GM04504 (cell line): ENCODE measurements at places on chromosomes 1 and 21.

- DNase-seq: no peak
Measured at GRCh38 chr1:10419351-10419750, 10.9 kb upstream of the CENPS start.

- no peak for DNase-seq
Measured at GRCh38 chr1:53195246-53196016, 1.2 kb upstream of the CPT2 start.

GRCh38 chr1:5108740-5109139 is 454.3 kb downstream of the AJAP1 start:
- no peak for DNase-seq

DNA sequence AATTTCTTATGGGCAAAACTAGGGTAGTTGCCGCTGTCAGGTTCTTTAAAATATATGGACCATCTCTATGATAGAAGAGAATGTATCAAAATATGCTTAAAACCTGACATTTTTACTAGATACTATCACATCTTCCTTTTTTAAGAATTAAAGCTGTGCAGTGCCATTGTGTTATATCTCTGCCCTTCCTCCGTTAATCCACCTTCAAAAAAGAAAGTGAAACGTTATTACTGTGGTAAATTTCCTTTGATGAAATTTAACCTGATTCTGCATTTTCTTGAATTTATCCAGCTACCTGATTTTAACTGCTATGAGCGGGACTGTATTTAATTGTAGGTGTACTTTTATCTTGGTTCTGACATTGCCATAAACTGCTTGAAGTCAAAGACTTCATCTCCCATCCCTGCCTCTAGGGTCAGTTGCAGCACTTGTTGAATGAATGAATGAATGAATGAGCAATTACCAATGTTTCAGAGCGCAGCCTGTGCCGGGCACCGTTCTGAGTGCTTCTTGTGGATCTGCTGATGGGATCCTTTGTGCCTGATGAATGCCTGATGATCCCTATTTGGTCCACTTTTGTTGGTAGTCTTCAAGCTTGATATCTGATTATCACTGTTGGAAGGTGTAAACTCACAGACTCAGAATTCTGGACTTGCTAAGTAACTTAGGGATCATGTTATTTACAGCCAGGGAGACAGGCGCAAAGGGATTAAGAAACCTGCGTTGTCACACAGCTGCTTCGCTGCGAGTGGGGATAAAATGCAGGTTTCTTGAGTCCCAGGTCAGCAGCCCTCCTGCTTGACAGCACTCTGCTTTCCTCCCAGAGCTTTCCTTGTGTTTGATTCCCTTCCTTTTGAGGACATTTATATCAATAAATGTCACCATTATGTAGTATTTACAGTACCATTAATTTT is 30.1 kb downstream of the SMYD2 start:
- no peak for DNase-seq

GRCh38 chr1:187629075-187629474 is 800.3 kb downstream of the PLA2G4A start:
- no peak for DNase-seq

DNA sequence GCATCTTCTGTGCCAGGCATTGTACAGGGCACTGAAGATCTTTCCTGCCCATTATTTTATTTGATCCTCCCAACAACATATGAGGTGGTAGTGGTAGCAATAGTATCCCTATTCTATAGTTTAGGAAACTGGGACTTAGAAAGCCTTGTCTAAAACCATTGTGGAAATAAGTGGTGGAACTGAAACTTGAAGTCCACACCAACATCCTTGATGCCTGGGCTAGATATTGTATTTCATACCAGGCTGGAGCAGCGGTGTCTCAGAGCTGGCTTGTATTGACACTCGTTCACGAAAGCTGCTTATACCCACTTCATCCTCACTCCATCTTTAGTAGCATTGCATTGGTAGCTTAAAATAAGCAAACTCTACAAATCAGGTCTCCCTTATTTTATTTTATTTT is 9.7 kb upstream of the CTSS start:
- no peak for DNase-seq

DNA sequence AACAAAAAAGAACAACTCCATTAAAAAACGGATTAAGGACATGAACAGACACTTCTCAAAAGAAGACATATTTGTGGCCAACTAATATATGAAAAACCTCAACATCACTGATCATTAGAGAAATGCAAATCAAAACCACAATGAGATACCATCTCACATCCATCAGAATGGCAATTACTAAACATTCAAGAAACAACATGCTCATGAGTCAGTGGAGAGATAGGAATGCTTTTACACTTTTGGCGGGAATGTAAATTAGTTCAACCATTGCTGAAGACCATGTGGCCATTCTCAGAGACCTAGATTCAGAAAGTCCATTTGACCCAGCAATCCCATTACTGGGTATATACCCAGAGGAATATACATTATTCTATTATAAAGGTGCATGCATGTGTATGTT is 1442.6 kb upstream of the B3GALT2 start:
- no peak for DNase-seq

GRCh38 chr21:34065027-34065426 is 8.4 kb upstream of the MRPS6 start:
- no peak for DNase-seq

GRCh38 chr1:171877701-171878100 is 36.4 kb downstream of the DNM3 start:
- no peak for DNase-seq

- no peak for DNase-seq
Measured at GRCh38 chr1:41953291-41953690, 34.6 kb upstream of the HIVEP3 start.

- no peak for DNase-seq
Measured at GRCh38 chr1:13523780-13524477, 10.1 kb upstream of the LRRC38 start.

- DNase-seq: no peak
Measured at GRCh38 chr1:45405636-45406035, 65.4 kb upstream of the MUTYH start.

- DNase-seq: peak; percentile 82
Measured at GRCh38 chr1:12549460-12550349, 68.3 kb downstream of the DHRS3 start.

DNA sequence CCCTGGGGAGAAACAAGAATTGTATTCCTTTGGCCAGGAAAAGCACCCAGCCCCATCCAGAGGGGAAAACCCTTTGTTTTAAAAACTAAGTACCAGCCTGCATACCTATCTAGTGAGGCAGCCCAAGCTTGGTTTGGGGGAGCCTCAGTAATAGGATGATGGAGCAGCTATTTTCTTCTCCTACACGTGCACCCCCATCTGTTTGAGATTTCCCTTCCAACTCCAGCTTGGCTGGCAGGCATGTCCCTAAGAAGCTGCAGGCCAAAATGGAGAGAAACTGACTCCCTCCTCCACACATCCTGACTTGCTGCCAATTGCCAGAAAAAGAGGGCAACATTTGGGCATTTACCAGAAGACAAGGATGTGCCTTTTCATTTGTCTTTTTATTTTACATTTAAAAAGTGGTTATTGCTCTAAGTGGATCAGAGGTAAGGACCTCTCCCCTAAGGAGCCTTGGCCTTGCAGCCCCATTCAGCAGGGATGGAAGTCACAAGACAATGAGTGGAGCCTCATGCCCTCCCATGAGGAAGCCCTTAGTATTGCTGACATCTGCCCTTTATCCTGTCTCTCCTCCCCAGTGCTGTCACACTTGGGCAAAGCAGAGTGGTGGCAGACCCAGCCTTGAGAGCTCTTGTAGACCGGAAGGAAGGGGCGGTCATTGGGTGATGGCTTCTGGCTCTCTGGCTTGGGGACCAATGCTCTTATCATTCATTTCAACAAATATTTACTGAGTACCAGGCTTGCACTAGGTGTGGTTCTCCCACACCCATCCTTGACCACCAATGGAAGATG is 8.6 kb downstream of the FNDC5 start:
- no peak for DNase-seq

DNA sequence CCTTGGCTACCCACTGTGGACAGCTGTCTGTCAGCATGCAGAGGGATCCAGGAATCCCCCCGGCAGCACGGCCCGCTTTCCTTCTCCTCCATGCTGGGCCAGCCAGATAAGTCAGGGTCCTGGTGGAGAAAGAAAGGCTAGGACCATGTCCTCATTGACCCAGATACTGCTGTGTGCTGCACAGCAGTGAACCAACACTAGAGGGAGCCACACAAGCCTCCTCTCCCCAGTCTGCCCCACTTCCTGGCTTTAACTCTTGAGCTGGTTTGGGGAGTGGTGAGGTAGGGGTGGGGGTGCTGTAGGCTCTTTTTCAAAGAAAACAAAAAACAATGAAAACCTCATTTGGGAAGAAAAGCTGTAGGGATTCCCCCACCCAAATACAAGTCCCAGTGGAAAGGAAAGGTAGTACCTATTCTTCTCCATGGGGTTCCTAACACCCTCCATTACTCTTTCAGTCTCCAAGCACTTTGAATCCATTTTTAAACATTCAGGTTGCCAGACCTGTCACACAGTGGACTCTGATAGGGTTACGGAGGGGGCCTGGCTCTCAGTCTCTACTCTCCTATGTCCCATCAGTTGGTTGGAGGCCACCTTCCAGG is 84.9 kb upstream of the CD1D start:
- no peak for DNase-seq

DNA sequence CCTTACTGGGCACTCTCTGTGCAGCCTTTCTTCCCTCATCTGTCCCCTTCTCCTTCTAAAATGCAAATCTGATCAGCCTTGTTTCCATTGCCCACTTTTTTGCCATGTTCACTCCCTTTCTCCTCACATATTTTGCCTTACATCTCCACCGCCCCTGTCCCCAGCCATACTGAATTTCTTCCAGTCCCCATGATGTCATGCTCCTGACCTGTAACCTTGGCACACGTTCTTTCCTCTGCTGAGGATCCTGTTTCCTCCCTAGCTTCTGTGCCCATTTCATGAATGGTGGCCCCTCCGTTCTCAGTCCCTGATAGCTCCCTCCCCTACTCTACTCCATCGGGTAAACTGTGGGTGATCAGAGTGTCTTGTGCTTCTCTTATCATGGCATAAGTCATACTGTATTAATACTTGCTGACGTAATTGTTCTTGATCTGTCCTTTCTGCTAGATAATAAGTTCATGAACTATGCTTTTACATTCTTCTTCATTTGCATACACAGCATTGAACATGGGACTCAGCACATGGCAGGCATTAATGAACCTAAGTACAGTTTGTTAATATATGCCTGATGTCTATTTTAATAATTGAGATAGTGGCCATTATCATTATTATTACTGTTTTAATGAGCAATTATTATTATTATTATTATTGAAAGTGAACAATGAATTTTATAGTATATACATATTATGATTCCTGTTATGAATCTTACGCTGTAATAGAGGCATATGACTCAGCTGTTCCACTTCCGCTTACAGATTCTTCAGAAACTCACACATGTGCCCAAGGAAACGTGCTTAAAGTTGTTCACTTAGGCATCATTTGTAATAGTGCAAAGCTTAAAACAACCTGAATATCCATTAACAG is 28.5 kb downstream of the MAP3K21 start:
- no peak for DNase-seq

GRCh38 chr1:209675565-209676154 is 448 bp downstream of the G0S2 start:
- no peak for DNase-seq

GRCh38 chr1:154574716-154575115 is 7.1 kb downstream of the CHRNB2 start:
- peak; percentile 8 for DNase-seq

- DNase-seq: peak; percentile 60
Measured at GRCh38 chr1:172951730-172952365, 98.9 kb downstream of the TNFSF18 start.

- no peak for DNase-seq
Measured at GRCh38 chr1:10185759-10186158, 24.6 kb upstream of the KIF1B start.

- DNase-seq: no peak
Measured at GRCh38 chr1:225651376-225651871, 1.5 kb downstream of the ENAH start.

DNA sequence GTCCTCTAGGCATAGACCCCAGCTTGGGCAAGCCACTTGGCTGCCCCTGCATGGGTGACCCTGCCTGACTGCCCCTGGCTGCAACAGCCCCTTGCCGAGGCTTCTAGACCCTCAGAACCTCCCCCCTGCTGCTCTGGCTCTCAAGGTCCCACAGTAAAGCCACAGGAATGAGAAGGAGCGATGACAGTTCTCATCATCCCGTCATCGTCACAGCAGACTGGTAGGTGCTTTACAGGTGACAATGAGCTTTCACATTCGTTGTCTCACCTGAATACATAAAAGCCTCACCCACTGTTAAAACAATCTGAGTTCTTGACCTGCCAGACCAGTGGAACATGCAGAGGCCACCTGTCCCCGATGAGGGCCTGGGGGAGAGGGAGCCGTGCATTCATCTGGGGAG is 36.0 kb upstream of the GPR157 start:
- no peak for DNase-seq

- no peak for DNase-seq
Measured at GRCh38 chr1:52059321-52059720, 3.2 kb downstream of the BTF3L4 start.

- no peak for DNase-seq
Measured at GRCh38 chr1:78055565-78056132, 9.9 kb downstream of the GIPC2 start.

- no peak for DNase-seq
Measured at GRCh38 chr1:28136169-28136921, 40.1 kb downstream of the PTAFR start.

DNA sequence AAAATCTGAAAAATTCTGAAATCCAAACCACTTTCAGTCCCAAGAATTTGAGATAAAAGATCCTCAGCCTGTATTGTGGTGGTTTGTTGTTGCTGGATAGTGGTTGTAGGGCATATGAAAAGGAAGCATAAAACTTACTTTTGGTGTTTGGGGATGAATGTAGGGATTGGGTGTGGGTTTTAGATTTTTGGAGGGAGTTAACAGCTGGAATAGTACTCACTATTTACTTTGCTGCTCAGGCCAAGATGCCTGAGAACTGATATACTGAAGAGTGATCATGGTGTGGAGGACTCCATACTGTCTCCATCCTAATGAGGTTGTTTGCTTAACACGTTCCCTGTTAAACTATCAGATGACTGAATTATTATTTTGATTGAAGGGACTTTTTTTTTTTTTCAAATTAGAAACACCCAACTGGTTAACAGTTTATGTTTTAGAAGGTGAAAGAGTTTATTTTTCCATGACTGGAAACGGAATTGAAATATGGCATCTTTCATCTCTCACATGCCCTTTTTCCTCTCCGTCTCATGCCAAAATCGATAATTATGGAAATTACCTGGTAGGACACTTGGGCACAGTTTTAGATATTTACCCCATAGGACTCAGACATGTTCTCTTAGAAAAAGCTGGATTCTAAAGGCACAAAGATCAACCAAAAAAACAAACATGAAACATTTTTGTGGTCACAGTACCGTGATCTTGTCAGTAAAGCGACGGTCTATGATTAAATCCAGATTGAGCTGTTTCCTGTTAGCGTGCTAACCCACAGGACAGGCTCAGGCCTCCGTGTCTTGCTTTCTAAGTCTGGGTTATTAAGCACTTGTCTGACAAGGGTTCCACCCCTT is 37.3 kb downstream of the RGL1 start:
- DNase-seq: peak; percentile 90
